Hematopoietic multipotent progenitor cell treated with erythropoietin and hydrocortisone succinate and interleukin-3 and kit ligand, for 17 days (in vitro differentiated cells): ENCODE measurements at places on chromosomes 4 and X.

DNA sequence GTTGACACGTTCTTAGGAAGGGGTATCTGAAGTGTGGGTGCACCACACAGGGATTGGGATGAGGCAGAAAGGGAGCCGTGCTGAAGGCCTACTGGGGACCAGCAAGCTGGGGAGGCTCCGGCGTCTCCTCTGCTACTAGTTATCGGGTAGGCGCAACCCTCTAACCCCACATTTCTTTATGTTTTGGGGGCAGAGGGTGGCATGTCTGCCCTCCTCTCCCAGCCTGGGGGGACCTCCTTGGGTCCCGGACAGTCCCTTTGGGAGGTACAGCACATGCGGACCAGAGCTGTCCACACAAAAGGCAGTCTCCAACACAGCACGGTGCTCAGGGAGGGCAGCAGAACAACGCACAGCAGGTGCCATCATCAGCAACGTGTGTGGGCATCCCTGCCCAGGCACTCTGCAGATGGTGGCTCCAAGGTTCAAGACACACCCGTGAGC lies 33.2 kb downstream of the WDR1 start:
- no peak for DNase-seq

GRCh38 chr4:44638091-44638490 lies 13.3 kb downstream of the YIPF7 start:
- DNase-seq = peak; percentile 8

DNA sequence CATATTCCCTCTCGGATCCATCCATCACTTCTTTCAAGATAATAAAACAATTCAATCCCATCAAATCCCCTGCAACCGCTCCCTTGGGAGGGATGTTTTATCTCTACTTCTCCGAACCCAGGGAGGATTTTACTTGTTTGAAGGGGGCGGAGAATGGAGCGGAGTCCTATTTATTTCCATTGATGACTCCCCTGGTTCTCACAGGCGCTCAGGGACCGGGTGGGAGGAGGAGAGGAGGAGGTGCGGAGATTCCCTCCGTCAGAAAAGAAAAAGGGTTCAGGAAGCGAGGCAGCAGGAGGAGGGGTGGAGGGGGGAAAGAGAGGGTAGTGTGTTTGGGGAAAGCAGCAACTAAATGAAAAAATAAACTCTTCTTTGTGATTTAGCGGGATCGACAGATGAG lies 2.1 kb downstream of the NDNF start:
- no peak for DNase-seq

DNA sequence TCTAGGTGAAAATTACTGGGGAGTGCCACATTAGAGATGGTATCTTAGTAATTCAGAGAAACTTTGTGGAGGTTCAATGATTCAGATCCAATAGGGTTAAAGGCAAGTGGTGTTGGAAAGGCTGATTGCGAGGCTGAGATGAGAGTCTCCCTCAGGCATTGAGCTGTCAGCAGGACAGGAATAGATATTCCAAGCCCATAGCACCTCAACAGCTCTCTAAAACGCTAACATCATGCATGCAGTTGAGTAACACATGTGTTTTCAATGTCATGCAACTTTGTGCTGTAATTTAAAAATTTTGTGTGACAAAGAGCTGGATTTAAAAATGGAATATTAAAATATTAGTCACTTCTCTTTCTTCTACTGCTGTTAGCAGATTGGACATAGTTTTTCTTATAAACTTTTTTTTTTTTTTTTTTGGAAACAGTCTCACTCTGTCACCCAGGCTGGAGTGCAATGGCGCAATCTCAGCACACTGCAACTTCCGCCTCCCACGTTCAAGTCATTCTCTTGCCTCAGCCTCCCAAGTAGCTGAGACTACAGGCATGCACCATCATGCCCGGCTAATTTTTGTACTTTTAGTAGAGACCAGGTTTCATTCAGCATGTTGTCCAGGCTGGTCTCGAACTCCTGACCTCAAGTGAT lies 173.5 kb upstream of the C1QTNF7 start:
- DNase-seq = no peak

GRCh38 chrX:47772764-47773163 lies 63.9 kb upstream of the ZNF81 start:
- no peak for DNase-seq

GRCh38 chr4:57401586-57401985 lies 291.4 kb upstream of the IGFBP7 start:
- no peak for DNase-seq

GRCh38 chr4:61522312-61522711 lies 322.2 kb downstream of the ADGRL3 start:
- no peak for DNase-seq

DNA sequence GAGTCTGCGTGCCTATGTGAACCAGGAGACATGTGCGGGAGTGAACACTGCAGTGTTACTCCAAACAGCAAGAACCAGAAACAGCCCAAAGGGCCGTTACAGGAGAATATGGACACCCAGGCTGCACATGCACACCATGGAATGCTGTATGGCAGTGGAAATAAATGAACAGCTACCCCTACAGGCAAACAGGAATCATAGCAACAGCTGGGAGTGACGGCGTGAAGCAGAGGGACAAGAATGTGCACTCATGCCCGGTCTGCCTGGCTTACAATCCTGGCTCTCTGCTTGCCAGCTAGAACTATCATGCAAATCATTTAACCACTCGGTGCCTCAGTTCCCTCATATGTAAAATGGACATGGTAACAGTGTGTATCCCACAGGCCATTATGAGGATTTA lies 16.6 kb downstream of the GPKOW start:
- DNase-seq = peak; percentile 48

- no peak for DNase-seq
Observed at GRCh38 chrX:74383611-74384010, 37.7 kb upstream of the SLC16A2 start.

DNA sequence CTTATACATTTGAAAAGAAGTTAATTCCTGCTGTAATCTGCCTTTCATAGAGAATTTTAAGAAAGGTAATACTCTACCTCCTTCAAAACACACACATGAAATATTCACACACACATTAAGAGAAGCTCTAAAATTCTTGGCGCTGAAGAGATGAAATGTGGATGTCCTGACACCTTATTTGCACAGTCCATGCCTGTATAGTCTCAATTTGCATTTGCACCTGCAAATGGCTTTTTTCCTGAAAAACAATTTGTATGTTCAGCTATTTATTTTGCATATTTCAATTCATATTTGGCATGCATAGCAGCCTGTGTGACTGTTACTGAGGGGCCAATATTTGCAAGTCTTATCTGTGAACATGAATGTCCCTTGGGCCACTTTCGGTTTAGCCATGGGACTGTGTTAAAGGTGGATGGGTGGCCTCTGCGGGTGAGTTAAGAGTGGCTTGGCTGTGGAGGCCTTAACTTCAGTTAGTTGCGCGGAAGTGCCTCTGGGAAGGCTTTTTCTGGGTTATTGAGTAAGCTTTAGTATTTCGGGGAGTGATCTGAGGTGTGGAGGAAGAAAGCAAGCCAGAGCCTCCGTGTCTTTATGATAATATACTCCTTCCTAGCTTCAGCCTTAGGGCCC lies 443.3 kb upstream of the FAT1 start:
- DNase-seq = no peak
